Colonic mucosa (tissue), 4 donors: ENCODE measurements at places on chromosomes 5 and 9.

GRCh38 chr9:79946712-79947111 is 374.9 kb downstream of the TLE4 start:
- DNase-seq = no peak

GRCh38 chr9:31336386-31336785 is 1048.1 kb upstream of the ACO1 start:
- DNase-seq = no peak

DNA sequence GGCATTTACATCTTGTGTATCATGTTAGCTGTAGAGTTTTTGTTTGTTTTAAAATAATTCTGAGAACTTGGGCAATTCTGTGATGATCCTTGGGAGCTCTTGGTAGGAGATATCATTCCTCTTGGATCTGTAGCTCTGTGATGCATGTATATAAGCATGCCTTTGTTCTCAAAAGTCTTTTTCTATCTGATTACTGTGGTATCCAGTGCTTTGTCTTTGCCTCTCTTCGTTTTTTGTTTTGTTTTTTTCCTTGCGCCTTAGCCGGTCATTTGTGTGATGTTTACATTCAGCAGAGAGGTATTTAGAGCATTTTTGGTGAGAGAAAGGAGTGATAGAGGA is 110.0 kb downstream of the PAM start:
- DNase-seq = no peak

- DNase-seq = no peak
Observed at GRCh38 chr5:107067395-107067794, 603.3 kb downstream of the EFNA5 start.

DNA sequence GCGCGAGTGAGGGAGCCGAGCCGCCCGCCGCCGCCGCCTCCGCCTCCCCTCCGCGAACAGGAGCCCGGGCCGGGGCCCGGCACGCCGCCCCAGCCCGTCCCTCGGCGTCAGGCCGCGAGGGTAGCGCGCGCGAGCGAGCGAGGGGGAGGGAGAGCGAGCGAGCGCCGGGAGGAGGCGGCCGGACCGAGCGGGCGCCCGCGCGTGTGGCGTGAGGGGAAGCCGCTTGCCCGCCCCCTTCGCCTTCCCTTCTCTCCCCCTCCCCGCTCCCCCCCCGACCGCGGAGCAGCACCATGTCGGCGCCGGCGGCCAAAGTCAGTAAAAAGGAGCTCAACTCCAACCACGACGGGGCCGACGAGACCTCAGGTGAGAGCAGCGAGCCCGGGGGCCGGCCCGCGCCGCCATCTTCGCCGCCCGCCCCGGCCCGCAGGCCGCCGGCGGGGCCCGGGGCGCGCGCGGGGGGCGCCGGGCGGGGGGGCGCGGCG is 312 bp downstream of the SET start:
- DNase-seq = peak; percentile 45

DNA sequence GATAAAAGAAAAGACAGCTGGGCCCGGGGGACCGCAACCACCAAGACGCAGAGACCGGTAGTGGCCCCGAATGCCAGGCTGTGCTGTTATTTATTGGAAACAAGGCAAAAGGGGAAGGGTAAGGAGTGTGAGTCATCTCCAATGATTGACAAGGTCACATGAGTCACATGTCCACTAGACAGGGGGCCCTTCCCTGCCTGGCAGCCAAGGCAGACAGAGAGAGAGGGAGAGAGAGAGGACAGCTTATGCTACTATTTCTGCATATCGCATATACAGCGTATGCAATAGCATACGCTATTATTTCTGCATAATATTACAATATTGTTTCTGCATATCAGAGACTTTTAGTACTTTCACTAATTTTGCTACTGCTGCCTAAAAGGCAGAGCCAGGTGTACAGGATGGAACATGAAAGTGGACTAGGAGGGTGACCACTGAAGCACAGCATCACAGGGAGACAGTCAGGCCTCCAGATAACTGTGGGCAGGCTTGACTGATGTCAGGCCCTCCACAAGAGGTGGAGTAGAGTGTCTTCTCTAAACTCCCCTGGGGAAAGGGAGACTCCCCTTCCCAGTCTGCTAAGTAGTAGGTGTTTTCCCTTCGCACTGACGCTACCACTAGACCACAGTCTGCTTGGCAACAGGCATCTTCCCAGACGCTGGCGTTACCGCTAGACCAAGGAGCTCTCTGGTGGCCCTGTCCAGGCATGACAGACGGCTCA is 50.3 kb downstream of the RFX3 start:
- no peak for DNase-seq

DNA sequence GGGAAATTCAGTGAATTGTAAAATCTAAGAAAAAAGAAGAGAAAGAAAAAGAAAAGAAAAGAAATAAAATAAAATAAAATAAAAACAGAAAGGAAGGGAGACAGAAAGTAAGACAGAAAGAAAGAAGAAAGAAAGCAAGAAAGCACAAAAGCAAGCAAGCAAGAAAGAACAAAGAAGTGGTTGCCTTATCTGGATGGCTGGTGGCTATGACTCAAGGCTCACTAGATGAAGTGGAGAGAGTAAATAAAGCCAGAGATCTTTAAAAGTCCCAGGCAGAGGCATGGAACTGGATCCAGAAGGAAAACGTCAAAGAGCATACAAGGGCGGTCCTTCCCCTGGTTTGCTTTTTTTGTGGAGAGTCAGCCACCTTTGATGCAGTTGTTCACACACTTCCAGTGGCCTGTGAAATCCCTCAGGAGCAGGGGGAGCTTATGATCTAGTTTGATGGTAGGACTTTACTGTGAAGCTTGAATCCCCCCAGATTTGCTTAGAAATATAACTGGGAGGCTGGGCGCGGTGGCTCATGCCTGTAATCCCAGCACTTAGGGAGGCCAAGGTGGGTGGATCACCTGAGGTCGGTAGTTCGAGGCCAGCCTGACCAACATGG is 176.7 kb upstream of the HMHB1 start:
- DNase-seq = no peak

DNA sequence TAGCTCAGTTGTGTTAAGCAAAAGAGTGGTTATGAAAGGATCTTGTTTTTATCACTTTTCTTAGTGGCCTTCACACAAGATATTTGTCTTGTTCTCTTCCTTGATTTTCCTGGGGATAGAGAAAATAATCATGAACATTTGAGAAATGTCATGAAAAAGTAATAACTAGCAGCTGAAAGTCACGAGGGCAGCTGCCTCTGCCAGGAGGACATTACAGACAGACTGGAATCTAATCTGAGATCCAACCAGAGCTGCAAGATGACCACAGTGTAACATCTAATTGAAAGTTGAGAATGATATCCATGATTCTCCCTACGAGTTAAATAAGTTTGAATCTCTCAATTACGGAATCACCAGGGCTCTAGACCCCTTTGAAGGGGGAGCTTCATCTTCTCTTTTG is 274.9 kb downstream of the ARHGAP26 start:
- DNase-seq = no peak

- no peak for DNase-seq
Observed at GRCh38 chr9:132062806-132063205, 16.9 kb downstream of the MED27 start.

GRCh38 chr5:5881294-5881693 is 458.8 kb downstream of the ICE1 start:
- no peak for DNase-seq

- no peak for DNase-seq
Observed at GRCh38 chr5:181243018-181243563, 615 bp downstream of the RACK1 start.

DNA sequence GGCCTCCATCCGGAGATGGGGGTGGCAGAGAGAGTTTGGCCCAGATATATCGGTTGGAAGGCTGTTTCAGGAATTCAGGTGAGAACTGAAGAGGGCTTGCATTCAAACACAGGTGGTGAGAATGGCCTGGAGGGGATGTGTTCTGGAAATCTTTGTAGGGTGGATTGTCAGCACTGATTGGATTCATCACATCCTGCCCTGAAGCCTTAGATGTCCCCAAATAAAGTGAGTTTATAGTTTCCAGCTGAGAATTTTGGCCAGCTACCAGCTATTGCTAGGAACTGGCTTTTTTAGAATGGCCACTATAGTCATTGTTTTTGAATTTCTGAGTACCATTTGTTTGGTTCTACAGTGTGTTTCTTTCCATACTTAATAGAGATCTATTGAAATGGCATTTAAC is 46.1 kb upstream of the ANKH start:
- no peak for DNase-seq

DNA sequence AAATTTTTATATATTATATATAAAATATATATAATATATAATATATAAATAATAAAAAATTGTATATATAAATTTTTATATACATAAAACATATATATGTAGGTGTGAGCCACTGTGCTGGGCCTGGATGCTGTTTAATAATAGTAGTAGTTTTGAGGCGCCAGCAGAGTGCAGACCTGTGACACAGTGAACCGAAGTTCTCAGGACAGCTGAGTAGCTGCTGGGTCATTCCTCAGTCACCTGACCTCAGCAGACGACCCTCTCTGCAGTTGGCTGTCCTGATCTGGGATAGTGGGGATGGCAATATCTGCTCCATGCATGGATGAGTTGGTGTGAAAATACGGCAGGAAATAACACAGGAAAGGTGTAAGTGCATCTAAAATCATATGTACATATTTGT is 3.3 kb upstream of the SNX18 start:
- DNase-seq = no peak

DNA sequence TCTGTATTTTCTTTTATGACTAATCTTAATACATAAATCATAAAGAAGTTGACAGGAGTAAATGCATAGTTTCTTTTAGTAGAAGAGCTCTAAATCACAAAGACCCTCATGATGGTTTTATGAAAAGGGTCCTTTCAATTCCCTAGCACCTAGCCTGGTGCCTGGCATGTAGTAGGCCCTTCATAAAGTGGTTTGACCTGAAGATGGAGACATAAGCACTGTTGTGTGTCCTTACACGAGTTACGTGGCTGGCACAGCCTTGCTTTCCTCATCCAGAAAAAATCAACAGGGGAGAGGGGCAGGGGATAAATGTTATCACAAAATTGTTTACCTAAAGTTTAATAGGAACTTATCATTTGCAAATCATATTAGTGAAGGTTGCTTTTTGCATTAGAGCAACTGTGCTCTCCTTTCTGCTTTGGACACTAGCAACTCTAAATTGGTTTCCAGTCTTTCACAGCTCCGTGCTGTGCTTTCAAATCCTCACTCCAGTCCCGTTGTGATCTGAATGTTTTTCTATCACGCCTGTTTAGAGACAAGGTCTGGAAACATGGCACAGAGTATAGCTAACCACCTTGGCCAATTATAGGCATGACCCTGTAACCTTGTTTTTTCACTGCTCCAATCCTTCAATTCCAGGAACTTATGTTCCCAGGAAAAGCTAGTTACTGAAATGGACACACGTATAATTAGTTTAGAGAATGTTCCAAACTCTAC is 55.7 kb downstream of the ARL15 start:
- no peak for DNase-seq

DNA sequence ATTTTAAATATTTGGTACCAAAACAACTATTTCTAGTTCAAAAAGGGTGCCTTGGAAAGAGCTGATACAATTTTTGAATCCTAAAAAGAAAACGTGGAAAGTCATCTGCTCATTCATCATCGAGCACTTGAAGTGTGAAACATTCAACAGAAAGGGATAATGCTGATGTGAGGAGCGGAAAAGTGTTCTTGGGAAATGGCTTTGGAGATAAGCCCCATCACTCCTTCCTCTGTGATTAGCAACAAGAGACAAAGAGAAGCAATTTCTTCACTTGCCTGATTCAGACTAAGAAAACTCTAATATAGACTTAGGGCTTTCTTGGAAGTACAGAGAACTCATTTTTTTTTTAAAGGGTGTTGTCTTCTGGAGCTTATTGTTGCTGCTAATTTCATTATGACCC is 74.9 kb downstream of the C9orf152 start:
- no peak for DNase-seq

DNA sequence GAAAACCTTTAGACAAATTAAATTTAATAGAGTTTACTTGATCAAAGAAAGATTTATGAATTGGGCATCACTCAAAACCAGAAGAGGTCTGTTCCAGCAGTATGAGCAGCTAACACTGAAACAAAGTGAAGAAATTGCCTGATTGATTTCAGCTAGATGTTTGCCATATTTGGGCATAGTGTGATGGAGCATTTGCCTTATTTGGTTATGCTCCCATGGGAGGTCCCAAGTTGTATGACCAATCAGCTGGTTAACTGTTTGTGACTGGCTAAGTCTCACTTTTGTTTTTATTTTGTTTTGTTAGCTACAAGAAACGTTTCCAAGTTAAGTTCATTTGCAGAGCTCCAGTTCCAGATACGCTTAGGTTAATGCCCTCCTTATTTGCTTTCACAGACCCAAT is 53.3 kb upstream of the LMNB1 start:
- DNase-seq = no peak

- peak; percentile 28 for DNase-seq
Observed at GRCh38 chr5:175378444-175379028, 65.4 kb downstream of the DRD1 start.

GRCh38 chr9:124660341-124660801 is 110.7 kb downstream of the NR6A1 start:
- peak; percentile 38 for DNase-seq

DNA sequence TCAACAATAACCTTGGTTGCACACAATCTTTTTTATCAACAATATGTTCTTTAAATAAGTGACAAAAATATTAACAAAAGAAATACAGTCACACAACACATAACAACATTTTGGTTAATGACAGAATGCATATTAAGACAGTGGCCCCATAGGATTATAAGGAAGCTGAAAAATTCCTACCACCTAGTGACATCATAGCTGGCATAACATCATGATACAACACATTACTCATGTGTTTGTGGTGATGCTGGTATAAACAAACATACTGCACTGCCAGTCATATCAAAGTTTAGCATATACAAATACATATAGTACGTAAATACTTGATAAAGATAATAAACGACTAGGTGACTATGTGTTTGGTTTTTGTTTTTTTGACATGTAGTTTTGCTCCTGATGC is 344.8 kb upstream of the POU5F2 start:
- DNase-seq = no peak

GRCh38 chr5:112718344-112718743 is 19.3 kb upstream of the APC start:
- no peak for DNase-seq

GRCh38 chr5:127111112-127111511 is 37.8 kb upstream of the C5orf63 start:
- no peak for DNase-seq

DNA sequence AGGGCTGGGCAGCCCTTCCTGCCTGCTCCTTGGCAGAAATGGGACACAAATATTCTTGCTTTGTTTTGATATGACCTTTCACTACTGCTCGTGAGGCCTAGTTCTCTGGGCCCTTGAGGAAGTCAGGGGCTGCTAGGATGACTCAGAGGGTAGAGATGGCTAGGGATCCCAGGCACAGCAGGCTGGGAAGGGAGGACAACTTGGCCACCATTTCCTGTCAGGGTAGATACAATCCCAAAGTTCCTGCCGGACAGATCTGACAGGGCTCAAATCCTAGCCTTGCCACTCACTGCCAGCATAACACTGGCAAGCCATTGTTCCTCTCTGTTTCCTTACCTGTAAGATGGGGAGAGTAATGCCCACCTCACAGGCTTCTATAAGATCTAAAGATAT is 31.7 kb upstream of the MEIKIN start:
- DNase-seq = no peak

GRCh38 chr9:86176468-86176867 is 77.1 kb upstream of the GOLM1 start:
- no peak for DNase-seq
